SK-N-SH (cell line): ENCODE measurements at places on chromosomes 2 and 18. TPM values are rescaled to one million over a fixed set of nuclear protein-coding genes. Genes with fewer than 3 reads are reported as not detected.

DNA sequence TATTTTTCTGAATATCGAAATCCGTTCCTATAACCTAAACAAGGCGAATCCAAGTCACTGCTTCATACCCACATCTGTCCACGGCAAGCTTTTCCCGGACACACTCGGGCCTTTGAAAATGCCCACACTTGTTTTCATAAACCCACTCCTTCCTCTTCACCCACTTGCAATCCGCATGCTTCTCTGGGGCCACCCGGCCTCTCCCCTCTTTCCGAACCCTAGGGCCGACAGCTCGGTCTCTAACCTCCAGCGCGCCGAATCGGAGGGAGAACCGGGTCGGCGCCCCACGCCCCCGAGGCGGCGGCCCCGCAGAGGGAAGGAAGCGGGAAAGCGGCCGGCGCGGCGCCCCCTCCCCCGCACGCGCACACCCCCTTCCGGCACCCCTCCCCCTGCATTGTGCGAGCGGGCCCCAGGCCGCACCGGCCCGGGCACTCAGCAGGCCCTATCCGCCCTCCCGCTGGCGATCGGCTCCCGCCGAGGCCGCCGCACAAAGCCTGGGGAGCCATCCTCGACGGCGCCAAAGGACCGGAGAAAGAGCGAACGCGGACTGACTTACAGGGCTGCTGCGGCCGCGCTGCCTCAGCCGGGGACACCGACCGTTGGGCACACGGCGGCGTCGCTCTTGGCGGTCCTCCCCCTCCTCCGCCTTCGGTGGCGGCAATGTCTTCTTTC is 467 bp downstream of the PUM2 start:
- H3K27me3 ChIP-seq, result no peaks in the 10 kb centered on the region
- H3K36me3 ChIP-seq, result peaks cover 10% of the 10 kb centered on the region
- peak; percentile 93 for DNase-seq
- peak overlapping the region; percentile 82 for H3K27ac ChIP-seq
- H3K4me1 ChIP-seq, result peaks cover 11% of the 10 kb centered on the region; the same call in 1 of the 2 replicates
- H3K4me3 ChIP-seq, result peak overlapping the region; percentile 86

DNA sequence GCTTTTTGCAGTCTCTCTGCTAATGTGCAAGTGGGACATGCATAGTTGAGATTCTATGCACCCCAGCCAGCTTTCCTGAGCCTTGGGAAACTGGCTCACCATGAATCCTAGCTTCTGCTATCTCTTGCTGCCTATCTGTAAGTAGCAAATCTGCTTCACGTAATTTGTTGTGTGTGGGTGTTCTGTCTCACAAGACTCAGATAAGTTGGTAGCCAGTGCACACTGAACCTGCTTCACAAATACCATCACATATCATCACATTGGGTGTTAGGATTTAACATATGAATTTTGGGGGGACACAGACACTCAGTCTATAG is 13.9 kb upstream of the VRK2 start:
- DNase-seq, result no peak
- no peaks in the 10 kb centered on the region for H3K36me3 ChIP-seq
- no peak overlapping the region for H3K27ac ChIP-seq

DNA sequence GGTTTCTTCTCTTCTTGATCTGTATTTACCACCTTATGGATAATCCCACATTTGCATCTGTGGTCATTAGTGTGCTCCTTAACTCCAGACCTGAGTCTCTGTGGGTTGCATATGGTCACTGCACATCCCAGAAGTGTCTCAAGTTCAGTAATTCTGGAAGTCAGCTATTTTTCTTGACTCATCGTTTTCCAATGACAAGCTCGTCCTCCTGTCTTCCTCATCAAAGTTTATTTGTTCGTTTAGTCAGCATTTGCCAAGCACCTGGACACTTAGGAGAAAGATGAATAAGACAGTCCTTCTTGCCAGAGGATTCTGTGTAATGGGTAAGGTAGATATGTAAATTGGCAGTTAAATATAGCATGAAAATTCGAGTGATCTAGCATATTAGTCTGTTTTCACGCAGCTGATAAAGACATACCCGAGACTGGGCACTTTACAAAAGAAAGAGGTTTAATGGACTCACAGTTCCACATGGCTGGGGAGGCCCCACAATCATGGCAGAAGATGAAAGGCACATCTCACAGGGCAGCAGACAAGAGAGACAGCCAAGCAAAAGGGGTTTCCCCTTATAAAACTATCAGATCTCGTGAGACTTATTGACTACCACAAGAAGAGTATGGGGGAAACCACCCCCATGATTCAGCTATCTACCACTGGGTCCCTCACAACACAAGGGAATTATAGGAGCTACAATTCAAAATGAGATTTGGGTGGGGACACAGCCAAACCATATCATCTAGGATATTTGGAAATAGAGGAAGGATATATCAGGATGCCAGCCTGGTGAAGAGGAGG is 19.4 kb downstream of the FASTKD2 start:
- no peaks in the 10 kb centered on the region for H3K27me3 ChIP-seq
- H3K27ac ChIP-seq, result no peak overlapping the region
- DNase-seq, result no peak
- H3K4me3 ChIP-seq, result no peak overlapping the region

- H3K4me3 ChIP-seq, result no peak overlapping the region
- DNase-seq, result no peak
- H3K4me1 ChIP-seq, result no peaks in the 10 kb centered on the region
These were observed 257.2 kb upstream of the RGPD4 start for GRCh38 chr2:107569496-107569895.

- DNase-seq, result no peak
- no peaks in the 10 kb centered on the region for H3K4me1 ChIP-seq
- no peak overlapping the region for H3K4me3 ChIP-seq
- no peak overlapping the region for H3K27ac ChIP-seq
- H3K36me3 ChIP-seq, result no peaks in the 10 kb centered on the region
- no peaks in the 10 kb centered on the region for H3K27me3 ChIP-seq
These were observed 236.8 kb downstream of the ZNF516 start for GRCh38 chr18:76258209-76258608.

- no peak overlapping the region for H3K4me3 ChIP-seq
- DNase-seq, result no peak
- H3K27ac ChIP-seq, result no peak overlapping the region
- H3K27me3 ChIP-seq, result no peaks in the 10 kb centered on the region
- no peaks in the 10 kb centered on the region for H3K4me1 ChIP-seq
- H3K36me3 ChIP-seq, result no peaks in the 10 kb centered on the region
These were observed 143.0 kb downstream of the TSN start for GRCh38 chr2:121898483-121898882.

DNA sequence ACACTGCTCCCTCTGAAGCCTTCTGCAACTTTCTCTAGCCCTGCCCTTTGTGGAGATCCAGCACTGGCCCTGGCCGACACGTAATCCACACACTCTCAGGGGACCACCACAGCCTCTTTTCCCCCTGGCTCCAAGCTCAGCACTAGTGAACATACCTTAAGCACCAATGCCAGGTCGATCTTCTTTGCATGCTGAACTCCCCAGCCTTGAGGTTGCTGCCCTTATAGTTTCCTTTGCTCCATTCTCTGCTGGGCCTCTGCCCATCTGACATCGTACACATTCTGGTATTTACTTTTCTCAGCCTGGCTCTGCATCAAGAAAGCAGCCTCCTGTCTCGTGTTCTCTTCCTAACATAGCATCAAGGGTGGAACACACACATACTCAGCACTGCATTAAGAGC is 361.5 kb downstream of the LPIN1 start:
- H3K27me3 ChIP-seq, result no peaks in the 10 kb centered on the region
- H3K4me3 ChIP-seq, result no peak overlapping the region
- no peaks in the 10 kb centered on the region for H3K36me3 ChIP-seq
- peaks cover 26% of the 10 kb centered on the region; the same call in 1 of the 2 replicates for H3K4me1 ChIP-seq
- H3K27ac ChIP-seq, result peak overlapping the region; percentile 85; the same call in 1 of the 2 replicates

- peak; percentile 35 for DNase-seq
- H3K27ac ChIP-seq, result no peak overlapping the region
- H3K4me3 ChIP-seq, result no peak overlapping the region
- H3K4me1 ChIP-seq, result peaks cover 4% of the 10 kb centered on the region; the same call in 1 of the 2 replicates
These were observed 65.5 kb downstream of the CCBE1 start for GRCh38 chr18:59631583-59632181.

GRCh38 chr2:8438476-8438875 is 243.4 kb upstream of the ID2 start:
- H3K36me3 ChIP-seq, result no peaks in the 10 kb centered on the region
- H3K27me3 ChIP-seq, result no peaks in the 10 kb centered on the region
- peaks cover 4% of the 10 kb centered on the region; the same call in 1 of the 2 replicates for H3K4me1 ChIP-seq
- no peak for DNase-seq
- H3K27ac ChIP-seq, result no peak overlapping the region
- H3K4me3 ChIP-seq, result no peak overlapping the region

GRCh38 chr18:44733069-44733753 is 52.5 kb downstream of the SETBP1 start:
- no peaks in the 10 kb centered on the region for H3K36me3 ChIP-seq
- no peaks in the 10 kb centered on the region for H3K27me3 ChIP-seq
- H3K4me3 ChIP-seq, result no peak overlapping the region
- peak overlapping the region; percentile 67 for H3K27ac ChIP-seq
- DNase-seq, result no peak

DNA sequence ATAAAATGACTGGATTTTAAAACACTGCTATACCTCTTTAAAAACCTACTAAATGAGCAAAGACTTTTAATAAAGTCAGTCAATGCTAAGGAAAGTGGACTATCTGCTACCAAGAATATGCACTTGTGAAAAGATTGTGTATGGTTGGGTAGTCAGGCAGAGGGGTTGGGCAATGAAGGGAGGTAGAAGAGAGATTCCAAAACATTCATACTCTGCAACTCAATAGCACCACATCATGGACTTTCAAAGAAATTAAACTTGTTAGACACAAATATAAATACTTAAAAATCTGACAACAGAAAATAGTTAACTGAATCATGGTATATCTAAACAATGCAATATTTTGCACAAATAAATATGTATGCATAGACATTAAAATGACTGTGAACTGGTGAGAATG is 139.9 kb upstream of the MAPRE2 start:
- H3K4me3 ChIP-seq, result no peak overlapping the region
- no peak overlapping the region for H3K27ac ChIP-seq
- H3K36me3 ChIP-seq, result no peaks in the 10 kb centered on the region
- DNase-seq, result no peak

- no peak overlapping the region for H3K4me3 ChIP-seq
- H3K27ac ChIP-seq, result no peak overlapping the region; the same call in 1 of the 2 replicates
- peaks cover 40% of the 10 kb centered on the region for H3K36me3 ChIP-seq
- peak; percentile 17 for DNase-seq
These were observed 26.9 kb downstream of the CENPO start for GRCh38 chr2:24820175-24820513.

GRCh38 chr2:84481702-84482101 is 22.6 kb upstream of the SUCLG1 start:
- H3K27ac ChIP-seq, result no peak overlapping the region; the same call in 1 of the 2 replicates
- no peak overlapping the region for H3K4me3 ChIP-seq
- no peak for DNase-seq
- H3K27me3 ChIP-seq, result no peaks in the 10 kb centered on the region
- H3K36me3 ChIP-seq, result no peaks in the 10 kb centered on the region
- no peaks in the 10 kb centered on the region for H3K4me1 ChIP-seq

DNA sequence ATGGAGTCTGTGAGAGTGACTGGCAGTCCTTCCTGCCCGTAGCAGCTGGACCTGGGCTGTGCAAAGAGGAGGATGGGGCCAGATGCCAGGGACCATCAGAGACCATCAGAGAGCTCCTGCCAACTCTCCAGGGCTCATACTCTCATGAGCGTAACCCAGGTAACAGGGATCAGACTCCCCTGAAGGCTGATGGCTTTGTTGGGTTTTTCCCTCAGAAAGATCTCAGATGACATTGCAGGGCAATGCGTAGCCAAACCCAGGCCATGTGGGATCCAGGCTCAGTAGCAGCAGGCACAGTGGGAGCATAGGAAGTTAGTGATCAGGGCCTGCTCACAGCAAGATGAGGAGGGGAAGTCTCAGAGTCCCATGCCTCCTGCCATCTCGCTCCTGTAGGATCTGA is 218.0 kb downstream of the LOXHD1 start:
- H3K27ac ChIP-seq, result no peak overlapping the region
- DNase-seq, result no peak
- H3K36me3 ChIP-seq, result no peaks in the 10 kb centered on the region
- H3K4me3 ChIP-seq, result no peak overlapping the region

- H3K27ac ChIP-seq, result no peak overlapping the region
- no peaks in the 10 kb centered on the region for H3K4me1 ChIP-seq
- H3K4me3 ChIP-seq, result no peak overlapping the region
- no peak for DNase-seq
These were observed 125.8 kb upstream of the TNP1 start for GRCh38 chr2:216985658-216986141.

DNA sequence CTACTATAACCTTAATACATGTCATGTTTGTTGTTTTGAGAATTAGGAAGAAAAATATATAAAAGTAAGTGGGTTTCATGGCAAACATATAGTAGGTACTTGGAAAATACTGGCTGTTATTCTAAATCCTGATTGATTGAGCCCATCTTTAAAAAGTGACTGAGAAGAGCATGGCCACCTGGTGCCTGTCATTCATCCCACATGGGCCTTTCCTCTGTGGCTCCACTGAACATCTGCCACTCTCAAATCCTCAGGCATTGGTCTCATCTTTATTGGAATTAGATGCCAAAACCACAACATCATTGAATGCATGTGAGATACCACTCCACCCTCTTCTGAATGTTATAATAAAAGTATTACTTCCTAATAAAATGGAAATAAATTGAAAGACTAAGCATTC is 101.6 kb upstream of the TTN start:
- no peak overlapping the region for H3K4me3 ChIP-seq
- H3K27ac ChIP-seq, result no peak overlapping the region
- H3K4me1 ChIP-seq, result peaks cover 6% of the 10 kb centered on the region; the same call in 1 of the 2 replicates
- DNase-seq, result no peak
- H3K27me3 ChIP-seq, result no peaks in the 10 kb centered on the region

EGR4 gene
- 0.02 TPM in 1 of 2 replicates, not detected in the other for polyA plus RNA-seq

HAAO gene
- not detected in 2 replicates for polyA plus RNA-seq

NYAP2 gene
- polyA plus RNA-seq, result not detected in 2 replicates

RPRM gene
- 0.03 and 0.15 TPM in 2 replicates for polyA plus RNA-seq

TSN gene
- polyA plus RNA-seq, result 26.1 and 35.1 TPM in 2 replicates

LRP1B gene
- polyA plus RNA-seq, result 0.19 and 0.28 TPM in 2 replicates

LAMA3 gene
- polyA plus RNA-seq, result 3.5 and 3.8 TPM in 2 replicates

TCF23 gene
- not detected in 2 replicates for polyA plus RNA-seq

HOXD4 gene
- 1.0 and 1.6 TPM in 2 replicates for polyA plus RNA-seq
